ENCODE measurements at places on chromosomes 11 and 22. TPM values are rescaled to one million over a fixed set of nuclear protein-coding genes. Genes with fewer than 3 reads are reported as not detected.
A peak's percentile ranks its signal among the peaks of the same experiment; 100 is the strongest.

HTR3A gene
- polyA plus RNA-seq: not detected

DNA sequence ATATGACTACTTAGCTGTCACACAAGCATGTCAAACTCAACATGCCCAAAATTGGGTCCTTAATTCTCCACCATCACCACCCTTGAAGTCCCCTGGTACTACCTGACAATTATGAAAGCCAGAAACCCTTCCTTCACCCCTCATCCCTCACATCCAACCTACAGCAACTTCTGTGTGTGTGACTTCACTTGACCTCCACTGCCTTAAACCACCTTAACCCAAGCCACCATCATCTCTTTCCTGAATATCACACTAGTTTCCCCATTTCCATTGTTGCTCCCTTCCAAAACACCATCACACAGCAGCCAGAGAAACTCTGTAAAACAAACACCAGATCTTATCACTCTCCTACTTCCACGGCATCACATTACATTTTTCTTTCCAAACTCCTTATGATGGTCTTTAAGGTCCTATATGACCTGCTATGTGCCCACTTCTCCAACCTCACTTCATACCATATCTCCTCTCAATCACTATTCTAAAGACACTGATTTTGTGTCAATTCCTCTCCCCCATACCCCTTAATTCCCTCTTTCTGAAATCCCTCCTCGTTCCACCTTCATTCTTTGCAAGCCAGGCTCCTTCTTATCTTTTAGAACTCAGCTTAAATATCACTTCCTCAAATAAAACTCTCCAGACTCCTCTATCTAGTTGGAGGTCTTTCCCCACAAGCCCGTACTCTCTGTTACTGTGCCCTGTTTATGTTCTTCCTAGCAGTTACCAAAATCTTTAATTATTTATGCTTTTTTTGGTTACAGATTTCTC lies 124.9 kb downstream of the RBFOX2 start:
- no peak for DNase-seq

TBX10 gene
- polyA plus RNA-seq: 0.01 TPM

ANKK1 gene
- polyA plus RNA-seq: 0.32 TPM

DNA sequence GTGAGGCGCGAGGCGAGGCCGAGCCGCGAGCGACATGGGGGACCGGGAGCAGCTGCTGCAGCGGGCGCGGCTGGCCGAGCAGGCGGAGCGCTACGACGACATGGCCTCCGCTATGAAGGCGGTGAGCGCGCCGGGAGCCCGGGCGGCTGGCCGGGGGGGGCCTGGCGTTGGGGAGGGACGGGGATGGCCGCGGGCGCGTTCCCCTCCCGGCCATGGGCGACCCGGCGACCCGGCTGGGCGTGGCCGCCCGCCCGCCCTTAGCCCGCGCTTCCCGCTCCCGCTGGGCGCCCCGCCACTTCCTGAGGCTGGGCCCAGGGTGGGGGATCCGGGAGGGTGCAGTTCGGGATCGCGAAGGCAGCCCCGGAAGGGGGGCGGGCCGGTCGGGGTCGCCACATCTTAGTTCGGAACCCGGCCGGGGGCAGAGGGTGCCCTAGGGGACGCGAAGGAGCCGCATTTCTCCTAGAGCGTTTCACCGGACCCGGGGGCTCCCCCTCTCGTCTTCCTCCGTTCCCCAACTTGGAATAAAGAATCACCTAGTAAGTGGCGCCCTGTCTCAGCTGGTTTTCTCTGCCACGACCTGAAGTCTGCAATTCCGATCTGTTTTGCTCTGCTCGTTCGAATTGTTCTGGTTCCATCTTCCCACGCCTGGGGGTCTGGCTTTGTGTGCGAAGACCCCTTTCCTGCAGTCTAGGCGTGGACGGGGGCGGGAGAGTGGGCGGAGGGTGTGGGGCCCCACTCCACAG lies 536 bp downstream of the YWHAH start:
- peak; percentile 66 for DNase-seq

GRCh38 chr22:45842291-45842991 lies 134.5 kb downstream of the WNT7B start:
- no peak for DNase-seq
